ENCODE measurements at places on chromosomes 1 and 21.

DNA sequence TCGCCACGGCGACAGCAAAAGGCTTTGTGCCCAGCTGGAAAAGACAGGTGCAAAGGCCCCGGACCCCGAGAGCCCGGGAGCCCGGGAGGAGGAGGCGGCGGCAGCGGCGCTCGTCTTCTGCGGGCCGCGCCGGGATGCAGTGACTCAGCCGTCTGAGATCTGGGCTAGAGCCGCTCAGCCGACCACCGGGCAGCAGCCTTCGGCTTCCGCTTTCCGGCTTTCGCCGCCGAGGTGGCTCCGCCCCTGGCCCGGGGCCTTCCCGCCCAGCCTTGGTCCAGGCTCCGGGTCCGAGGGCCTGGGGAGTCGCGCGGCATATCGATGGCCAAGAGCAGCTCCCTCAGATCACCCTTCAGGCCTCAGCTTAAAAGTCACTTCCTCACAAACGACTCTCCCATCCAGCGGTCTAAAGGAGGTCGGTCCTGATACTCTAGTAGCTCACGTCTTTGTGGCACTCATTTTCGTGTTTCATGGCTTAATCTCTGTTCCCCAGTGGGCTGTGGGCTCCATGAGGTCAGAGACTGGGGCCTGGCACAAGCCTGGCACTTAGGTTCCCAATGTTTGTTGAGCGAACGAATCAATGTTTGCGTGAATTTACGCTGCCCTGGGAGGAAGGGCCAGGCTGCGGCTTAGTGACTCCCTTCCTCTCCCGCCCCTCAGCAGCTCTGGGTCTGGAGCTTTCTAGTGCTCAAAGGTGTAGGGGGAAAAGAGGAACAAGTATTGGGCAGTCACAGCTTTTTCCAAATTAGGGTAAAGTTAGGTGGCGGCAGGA is at the start of gene PHTF1:
TSS of gene PHTF1 (minus strand) at position 154 of the 769 bp plus-strand sequence. CDS start 783 bp downstream, outside the sequence.
- DNase-seq: no peak

- peak; percentile 35 for DNase-seq
These were observed 7.3 kb downstream of the SCYL3 start for GRCh38 chr1:169886422-169886821.

- no peak for DNase-seq
These were observed 56.1 kb downstream of the PRDM16 start for GRCh38 chr1:3125078-3125477.

DNA sequence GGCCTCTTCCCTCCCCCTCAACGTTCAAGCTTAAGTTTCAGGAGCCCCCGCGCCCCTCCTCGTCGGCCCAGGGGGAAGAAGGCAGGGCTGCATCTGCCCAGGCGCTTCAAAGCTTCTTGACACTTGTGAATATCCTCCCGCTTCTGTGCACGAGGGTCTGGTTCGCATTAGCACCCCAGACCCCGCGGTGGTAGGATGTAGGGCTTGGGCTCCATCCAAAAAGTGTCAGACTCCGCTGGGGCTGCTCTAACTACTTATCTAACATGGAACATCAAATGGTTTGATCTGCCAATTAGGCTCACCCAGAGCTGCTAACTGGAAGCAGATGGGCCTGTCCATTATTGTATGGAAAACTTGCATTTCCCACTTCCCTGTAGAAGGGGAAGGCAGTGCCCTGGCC is 28.9 kb downstream of the TAS1R2 start:
- no peak for DNase-seq

DNA sequence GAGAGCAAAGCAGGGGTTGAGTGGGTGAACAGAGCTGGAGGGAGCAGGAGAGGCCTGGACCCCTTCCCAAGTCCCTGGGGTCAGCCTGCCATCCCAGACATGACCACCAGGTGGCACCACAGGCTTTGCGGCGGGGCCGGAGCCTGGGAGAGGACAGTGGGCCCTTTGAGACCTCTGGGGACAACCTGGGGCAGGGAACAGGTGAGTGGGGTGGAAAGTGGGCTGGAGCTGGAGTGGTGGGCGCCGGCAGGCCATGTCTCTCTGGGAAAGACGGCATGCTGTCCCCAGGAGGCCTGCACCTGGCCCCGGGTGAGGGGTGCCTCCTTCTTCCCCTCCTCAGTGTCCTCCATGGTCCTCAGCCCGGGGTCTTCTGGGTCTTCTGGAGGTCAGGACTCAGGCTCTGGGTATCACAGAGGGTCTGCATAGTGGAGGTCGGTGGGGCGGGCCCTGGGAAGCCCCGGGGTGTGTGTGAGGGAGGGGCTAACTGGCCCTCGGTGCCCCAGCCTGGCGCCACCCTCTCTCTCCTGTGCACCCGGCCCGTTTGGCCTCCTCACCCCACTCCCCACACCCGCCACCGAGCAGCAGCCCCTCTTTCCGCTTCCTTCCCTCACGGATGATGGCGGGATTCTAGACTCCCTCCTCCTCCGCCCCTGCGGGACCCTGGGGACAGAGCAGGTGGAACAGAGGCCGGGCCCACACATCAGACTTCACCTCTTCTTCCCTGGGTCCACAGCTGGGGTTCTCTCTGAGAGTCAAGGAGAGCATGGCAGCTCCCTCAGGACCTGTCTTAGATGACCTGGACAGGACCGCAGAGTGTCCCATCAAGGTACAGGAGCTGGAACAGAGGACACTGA is 28.5 kb upstream of the PKP1 start:
- peak; percentile 100 for DNase-seq

DNA sequence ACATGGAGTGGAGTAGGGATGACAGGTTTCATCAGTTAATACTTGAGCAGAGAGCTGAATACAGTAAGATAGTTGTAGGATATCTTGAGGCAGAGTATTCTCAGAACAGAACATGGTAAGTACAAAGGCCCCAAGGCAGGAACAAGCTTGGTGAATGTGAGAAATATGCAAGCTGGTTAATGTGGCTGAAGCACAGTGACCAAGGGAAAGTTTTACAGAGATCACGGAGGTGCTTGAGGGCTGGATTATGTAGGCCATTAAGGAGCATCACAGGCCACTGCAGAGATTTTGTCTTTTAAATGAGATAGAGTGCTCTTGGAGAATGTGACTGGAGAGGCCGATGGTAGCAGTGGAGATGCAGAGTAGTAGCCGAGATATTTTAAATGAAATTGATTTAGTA is 54.0 kb upstream of the BOLA1 start:
- DNase-seq: no peak

- no peak for DNase-seq
These were observed 141.4 kb upstream of the GRIK3 start for GRCh38 chr1:37175666-37176215.

GRCh38 chr1:222697203-222697602 is 15.1 kb downstream of the AIDA start:
- no peak for DNase-seq

- DNase-seq: no peak
These were observed 1.8 kb upstream of the SLC50A1 start for GRCh38 chr1:155133799-155134281.

- no peak for DNase-seq
These were observed 145.3 kb downstream of the PSMG1 start for GRCh38 chr21:39037807-39038405.

DNA sequence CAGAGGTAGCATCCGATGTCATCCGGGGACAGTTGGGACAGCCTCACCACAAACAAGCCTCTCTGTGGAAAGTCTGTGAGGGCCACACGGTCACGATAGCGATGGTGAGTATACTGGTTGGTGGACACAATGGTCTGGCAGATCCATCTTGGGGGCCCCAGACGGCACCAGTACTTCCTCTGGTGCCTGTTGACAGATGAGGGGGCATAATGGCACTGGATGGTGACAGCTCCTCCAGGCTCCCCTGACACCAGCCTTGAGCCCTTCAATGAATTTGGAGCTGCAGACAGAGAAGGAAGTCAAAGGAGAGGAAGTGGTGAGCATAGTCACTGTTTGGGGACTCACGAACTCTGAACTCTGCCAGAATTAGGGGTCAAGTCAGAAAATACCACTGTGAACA is 8.0 kb downstream of the FCAMR start:
- no peak for DNase-seq

DNA sequence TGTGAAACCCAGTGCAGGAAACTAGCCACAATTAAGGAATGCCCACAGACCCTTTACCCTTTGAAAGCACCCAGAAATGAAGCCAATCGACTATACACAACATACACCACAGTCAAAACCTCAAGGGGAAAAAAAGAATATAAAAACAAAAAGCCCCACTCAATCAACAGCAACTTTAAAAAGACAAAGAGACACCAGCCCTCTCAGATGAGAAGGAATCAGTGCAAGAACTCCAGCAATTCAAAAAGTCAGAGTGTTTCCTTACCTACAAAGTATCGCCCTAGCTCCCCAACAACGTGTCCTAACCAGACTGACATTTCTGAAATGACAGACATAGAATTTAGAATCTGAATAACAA is 147.7 kb downstream of the CHD1L start:
- DNase-seq: no peak

DNA sequence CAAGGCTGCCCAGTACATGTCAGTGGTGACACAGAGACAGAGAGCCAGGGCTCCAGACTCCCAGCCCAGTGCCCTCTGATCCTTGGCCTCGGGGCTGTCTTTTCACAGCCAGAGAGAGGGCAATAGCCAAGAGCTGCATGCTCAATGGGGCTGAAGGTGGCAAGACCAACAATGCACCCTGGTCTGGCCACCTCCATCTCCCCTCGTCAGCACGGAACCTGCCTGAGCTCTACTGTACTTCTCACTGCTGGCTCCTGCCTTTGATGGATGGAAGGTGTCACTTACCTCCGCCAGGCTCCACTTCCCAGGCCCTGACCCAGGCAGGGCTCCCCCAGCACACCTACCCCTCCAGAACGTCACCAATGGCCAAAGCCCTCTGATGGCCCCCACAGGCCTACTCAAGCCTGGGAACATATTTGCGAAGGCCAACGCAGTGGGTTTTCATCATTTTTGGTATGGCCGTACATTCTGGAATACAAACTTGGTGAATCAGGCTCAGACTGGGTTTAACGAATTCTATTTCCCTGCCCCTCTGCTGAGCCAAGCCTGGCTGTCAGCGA is 88.1 kb downstream of the DMRTB1 start:
- DNase-seq: no peak

DNA sequence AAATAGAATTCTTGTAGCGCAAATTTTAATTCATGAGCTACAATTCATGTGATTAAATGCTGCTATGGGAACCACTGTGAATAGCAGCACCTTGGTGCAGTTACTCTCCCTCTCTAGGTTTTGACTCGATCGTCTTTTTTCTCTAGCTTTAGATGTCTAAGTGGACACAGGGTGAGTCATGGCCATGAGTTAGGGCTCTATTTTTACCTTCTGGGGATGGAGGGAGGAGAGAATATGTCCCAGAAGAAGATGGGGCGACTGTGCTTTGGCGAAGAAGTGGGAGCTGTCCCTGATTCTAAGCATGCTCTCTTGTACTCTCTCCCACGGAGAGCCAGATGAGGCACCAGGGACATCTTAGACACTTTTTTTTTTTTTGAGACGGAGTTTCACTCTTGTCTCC is 1.6 kb upstream of the OR2B11 start:
- no peak for DNase-seq

- DNase-seq: no peak
These were observed 49.1 kb downstream of the DSCAM start for GRCh38 chr21:40797891-40798290.

- no peak for DNase-seq
These were observed 64.0 kb downstream of the CTH start for GRCh38 chr1:70475023-70475422.

GRCh38 chr21:37200641-37201480 is 66.3 kb downstream of the VPS26C start:
- no peak for DNase-seq
